KG1 (cell line): ENCODE measurements at places on chromosomes 12 and 14.

DNA sequence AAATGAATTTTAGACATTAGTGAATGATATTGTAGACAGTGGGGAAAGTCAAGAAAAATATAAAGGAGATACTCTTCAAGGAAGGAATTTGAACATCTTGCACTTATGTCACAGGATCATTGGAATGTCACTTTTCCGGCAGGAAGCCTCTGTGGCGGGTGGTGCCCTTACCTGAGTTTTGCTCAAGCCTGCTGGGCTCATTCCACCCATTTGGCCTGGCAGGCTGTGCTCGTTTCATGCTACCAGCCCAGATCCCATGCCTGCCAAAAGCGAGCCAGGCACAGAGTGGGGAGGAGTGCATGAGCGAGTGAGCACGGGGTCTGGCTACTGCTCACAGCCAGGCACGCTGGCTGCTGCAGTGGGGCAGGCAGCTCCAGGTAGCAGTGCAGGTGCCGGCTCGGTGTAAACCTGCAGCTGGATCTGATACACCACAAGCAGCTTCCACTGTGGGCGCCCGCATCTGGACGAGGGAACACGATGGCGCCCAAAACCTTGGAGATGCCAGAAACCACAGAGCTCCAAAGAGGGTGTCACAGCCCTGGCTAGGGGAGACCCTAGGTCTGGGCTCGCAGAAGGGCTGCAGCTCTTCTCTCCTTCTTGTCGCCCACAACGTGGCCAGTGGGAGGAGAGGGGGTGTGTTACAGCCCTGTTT, 28.7 kb upstream of the YAF2 start:
- no peak for DNase-seq

- no peak for DNase-seq
These were observed 8.0 kb upstream of the RASSF8 start for GRCh38 chr12:25950329-25951115.

DNA sequence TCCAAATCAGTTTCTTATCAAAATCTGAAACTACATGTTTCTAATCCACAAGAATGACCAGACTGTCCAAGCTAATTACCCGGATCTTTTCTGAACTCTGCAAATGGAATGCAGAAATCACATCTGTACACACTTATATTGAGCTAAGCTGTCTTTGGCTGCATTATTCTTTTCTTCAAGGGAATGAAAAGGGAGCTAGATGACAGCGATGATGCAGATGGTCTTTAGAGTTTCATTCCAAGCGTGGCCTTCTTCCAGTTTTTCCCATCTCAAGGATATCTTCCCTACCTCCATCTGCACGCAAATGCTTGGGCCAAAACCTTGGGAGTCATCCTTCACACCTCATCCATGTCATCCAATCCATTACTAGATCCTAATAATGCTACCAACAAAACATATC, 12.6 kb downstream of the KCNH5 start:
- DNase-seq = no peak

- no peak for DNase-seq
These were observed 32.9 kb upstream of the SYCP3 start for GRCh38 chr12:101772012-101772775.

DNA sequence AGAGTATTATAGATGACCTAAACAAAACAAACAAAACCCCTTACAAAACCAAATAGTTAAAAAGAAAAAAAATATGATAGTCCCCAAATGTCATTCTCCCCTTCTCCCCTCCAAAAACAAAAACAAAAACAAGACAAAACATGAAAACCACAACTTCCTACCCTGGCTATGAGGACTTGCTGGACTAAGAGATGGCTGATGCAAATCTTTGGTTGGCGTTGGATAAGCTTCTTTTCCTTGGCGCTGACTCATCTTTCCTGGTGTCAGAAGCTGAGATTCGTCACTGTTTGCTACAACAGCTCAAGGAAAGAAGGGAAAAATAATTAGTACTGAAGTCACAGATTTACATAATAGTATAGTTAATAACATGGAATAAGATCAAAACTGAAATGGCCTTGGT, 102.5 kb upstream of the BBS10 start:
- no peak for DNase-seq

DNA sequence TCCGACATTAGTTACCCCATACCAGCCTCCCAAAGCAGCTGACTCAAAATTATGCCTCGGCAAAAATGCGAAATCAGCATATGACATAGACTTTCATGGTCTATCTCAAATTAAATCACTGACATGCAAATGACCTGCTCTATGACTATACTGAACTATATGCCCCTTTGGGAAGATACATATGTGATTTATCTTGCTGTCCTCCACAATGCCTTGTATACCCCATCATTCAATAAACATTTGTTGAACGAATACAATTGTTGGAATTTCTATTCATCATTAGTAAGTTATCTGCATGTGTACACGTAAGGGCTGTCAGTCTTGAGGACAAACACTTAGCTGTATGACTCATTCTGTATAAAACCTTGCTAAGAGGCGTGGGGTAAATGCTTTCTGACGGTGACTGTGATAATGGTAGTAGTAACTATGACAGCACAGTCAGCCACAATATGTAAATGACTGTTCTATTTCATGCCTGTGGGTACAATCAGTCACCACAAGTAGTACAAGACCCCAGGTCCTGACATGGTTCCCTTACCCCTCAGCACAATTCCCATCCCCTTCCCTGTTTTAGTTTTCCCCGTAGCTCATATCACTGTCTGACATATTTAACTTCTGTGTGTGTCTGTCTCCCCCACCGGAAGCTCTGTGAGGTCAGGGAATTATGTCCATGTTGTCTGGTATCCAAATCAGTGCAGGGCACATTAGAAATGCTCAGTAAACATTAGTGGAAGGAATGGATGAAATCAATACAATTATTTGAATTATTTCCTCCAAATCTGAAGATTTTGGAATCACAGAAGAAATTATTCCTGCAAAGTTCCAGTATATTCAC, 42.8 kb downstream of the STXBP6 start:
- no peak for DNase-seq

DNA sequence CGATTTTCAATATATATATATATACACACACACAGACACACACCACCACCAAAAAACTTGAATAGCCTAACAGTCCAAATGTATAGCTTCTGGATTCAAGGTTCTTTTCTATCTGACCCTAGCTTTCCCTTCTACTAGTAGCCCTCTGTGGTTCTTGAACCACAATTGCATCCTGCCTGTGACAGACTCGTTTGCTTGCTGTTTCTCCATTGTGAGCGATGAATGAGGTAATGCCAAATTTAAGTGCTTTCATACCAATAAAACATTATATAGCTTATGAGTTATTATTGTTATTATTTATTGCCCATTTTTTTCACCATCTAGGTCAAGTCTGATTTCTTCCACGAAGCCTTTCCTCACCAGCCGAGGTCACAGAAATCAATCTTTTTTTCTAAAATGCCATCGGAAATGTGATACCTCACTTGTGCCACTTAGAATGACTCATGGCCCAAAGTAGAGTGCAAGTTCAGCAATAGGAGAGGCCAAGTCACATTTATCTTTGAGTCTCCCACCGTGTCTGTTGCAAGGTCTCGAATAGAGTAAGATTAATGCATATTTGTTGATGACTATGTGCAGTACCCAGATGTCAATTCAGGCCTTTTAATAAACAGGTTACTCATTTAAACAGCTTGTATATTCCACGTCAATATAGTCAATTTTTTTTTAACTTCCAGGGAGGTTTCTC, 1015.8 kb upstream of the SEL1L start:
- no peak for DNase-seq

- no peak for DNase-seq
These were observed 141.3 kb downstream of the SMOC1 start for GRCh38 chr14:70020352-70021170.

- DNase-seq = no peak
These were observed 728.7 kb upstream of the TMEM132C start for GRCh38 chr12:127538316-127538715.

DNA sequence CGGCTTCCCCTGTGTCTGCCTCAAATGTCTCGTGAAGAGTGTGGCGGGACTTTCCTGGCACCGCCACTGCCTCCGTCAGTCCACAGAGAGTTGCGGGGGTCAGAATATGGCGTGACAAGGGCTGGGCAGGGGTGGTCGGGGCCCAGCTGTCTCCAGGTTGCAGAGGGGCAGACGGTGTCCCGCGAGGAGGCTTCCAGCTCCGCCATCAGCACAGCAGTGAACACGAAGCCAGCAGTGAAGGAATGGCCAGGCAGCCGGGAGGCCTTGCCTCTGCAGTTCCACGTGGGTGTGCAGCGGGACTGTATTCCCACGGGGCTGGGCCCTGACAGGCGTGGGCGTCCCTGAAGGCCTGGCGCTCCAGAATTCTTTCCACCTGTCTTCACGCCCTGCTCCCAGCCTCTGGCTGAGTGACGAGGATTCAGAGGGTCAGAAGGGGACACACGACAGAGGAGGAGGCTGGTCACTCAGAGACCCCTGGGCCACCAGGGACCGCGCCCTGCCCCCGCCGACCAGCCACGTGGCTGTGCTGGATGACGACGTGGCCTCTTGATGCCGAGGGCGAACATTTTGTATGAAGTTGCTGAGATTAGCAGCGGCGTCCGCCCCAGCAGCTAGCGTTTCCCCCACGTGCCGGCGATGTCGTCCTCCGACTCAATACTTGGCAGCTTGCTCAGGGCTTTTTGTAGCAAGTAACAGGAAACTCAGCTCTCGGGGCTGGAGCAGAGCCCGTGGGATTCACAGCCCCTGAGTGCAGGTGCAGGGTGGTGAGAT, 25.0 kb upstream of the GALNT9 start:
- no peak for DNase-seq

DNA sequence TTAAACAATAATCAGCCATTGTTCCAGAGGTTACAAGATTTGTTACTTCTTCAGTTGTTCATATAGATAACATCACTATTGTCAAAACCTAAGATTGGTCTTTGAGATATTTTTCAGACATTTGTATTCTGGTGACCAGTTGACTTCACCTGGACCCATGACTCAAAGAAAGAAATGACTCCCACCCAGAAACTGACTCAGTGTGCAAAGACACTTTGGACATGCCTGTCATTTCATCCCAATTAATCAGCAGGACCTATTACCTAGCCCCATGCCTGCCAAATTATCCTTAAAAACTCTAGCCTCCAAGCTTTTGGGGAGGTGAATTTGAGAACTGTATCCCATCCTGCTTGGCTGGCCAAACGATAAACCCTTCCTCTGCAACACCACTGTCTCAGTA, 27.7 kb upstream of the TSPAN11 start:
- DNase-seq = no peak

DNA sequence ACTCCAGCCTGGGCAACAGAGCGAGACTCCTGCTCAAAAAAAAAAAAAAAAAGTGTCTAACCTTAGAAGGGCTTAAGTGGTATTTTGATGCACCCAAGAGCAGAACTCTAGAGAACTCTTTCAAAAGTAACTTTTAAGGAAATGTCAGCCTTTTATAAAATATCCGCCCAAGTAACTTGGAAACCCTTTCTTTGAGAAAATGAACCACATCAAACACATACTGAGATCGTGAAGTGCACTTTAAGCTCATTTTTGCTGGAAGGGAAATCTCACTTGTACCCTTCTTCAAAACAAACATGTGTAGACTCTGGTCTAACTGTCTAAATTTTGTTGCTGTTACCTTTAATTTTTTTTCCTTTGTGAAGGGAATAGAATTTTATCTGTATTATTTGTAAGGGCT, 5.5 kb downstream of the C12orf56 start:
- DNase-seq = no peak

GRCh38 chr14:23551266-23552028, at the start of gene ZFHX2:
Gene ZFHX2, minus strand, starts transcription at chr14:23551765. Its CDS starts 16,440 bp downstream, at chr14:23535325.
- peak; percentile 6 for DNase-seq

DNA sequence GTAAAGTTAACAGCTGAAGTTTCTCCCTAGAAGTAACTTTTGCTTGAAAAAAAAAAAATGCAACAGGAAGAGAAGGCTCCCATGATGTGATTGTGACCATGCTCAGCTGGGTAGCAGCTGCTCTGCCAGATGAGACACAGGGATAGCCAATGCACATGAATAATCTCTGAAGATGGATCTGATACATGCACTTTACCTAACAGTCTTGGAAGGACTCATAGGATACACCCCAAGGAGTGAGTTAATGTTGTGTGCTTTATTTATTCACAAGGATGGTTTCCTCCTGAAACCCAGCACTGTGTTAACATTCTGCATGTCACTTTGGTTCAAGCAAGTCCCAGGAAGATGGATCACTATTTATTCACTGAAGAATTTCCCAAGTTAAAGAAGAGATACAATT, 46.5 kb downstream of the NDUFA12 start:
- no peak for DNase-seq

GRCh38 chr12:106258226-106258625, 10.4 kb upstream of the CKAP4 start:
- DNase-seq = no peak

- no peak for DNase-seq
These were observed 110.6 kb upstream of the AMIGO2 start for GRCh38 chr12:47190271-47190750.

DNA sequence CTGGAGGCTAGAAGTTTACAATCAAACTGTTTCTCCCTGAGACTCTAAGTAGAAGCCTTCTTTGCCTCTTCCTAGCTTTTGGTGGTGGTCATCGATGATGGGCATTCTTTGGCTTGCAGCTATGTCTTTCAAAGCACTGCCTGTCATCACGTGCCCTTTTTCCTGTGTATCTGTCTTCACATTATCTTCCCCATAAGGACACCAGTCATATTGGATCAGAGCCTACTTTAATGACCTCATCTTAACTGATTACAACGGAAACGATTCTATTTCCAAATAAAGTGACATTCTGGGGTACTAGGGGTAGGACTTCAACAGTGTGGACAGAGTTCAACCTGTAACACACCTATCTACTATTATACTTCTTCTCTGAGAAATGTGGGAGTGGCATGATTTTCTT, 31.1 kb upstream of the IFNG-AS1 start:
- DNase-seq = no peak

DNA sequence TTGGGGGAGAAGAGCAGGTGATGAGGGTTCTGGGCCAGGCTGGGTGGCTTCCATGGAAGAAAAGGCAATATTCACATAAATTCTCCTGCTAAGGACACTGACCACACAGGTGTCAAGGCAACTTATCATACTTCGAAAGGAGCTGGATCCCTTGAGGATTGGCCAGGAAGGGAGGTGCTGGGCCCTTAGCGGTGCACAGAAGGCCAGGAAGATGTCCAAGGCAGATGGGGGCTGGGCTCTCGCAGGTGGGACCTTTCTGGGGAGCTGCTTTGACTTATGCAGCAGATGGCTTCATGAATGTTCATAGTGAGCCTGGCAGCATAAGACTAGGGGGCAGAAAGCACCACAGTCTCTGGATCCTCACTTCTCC, 3.9 kb downstream of the CD63 start:
- DNase-seq = no peak

- DNase-seq = no peak
These were observed 554 bp downstream of the SPPL3 start for GRCh38 chr12:120903412-120904196.

DNA sequence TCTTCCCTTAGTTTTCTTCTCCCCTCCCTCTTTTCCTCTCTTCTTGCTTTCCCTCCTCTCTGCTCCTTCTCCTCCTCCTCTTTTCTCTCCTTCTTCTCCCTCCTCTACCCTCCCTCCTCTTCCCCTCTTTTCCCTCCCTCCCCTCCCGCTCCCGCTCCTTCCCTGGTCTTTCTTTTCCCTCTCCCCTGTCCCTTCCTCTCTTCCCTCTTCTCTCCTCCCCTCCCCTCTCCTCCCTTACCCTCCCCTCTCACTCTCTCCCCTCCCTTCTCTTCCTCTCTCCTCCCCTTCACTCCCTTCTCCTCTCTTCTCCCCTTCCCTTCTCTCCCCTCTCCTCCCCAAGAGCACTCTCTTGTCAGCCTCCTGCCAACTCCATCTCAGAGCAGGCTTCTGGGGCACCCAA, 17.4 kb upstream of the FBXO21 start:
- no peak for DNase-seq

- DNase-seq = no peak
These were observed 33.9 kb downstream of the CCDC177 start for GRCh38 chr14:69540654-69541335.

- DNase-seq = no peak
These were observed 46.5 kb downstream of the FNTB start for GRCh38 chr14:65033181-65033580.

- no peak for DNase-seq
These were observed 9.7 kb upstream of the RAN start for GRCh38 chr12:130862161-130862560.
